Femur (tissue), 1 donor: ENCODE measurements at places on chromosomes 16 and 17.

- DNase-seq: no peak
Measured at GRCh38 chr16:2176047-2176446, 20.4 kb downstream of the CASKIN1 start.

DNA sequence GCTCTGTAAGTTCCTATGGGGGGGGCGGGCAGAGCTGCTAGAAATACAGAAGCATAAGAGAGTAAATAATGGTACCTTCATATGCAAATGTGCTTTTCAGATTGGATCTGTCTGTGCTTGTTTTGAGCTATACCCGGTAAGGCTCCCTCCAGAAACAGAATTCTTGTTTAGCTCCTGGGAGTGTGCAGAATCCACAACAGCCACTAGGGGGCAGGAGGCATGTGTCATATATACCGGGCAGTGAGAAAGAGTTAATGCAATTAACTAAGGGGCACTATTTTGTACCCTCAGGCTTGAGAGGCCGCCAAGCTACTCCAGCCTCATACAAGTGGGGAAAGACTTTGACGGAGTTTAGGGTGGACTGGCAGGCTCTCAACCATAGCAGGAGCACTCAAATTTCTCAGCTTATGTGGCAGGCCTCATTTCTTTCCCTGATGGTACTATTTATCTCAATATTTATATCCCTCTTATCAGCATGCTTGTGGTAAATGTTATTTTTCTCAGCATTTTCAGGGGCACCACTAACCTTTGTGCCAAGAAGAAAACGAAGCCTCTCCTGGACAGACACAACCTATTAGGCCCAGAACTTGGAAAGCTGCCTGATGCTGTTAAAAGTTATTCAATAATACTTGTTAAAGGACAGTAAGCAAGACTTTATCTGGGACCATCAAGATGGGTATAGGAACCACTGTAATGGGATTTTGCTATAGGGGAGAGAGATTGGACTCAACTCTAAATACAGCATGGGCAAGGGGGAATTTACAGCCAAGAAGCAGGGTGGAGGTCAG, 10.7 kb upstream of the CENPV start:
- peak; percentile 74 for DNase-seq

DNA sequence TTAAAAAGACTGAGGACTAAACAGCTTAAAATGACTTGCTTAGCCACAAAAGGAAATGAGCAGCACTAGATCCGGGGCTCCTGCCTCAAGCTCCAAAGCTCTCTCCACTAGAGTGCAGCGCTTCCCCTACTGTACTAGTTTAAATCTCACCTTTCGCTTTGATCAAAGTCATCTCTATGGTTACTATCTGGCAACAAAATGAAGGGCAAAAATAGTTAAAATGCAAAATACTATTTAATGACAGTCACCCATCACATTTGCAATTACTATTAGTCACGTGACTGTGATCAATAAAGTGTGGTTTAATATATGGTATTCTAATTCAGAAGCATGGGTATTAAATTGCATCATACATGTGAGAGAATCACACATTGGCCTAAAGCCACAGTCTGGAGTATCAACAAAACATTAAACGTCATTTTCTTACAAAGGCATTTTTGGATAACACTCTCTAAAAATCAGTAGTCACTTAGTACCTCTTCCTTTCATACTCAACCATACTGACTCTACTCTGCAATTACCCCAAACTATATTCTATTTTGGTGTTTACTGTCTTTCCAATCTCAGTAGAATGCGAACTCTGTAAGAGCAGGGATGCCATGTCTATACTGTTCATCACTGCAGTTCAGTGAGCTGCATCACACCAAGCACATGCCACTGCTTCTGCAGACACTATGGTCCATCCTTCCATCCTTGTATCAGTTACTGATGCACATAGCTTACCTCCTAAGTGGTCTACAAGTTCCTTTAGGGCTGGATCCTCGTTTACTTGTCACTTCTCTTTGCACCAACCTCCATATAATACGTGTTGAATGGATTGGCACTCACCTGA, 6.2 kb downstream of the PSMD12 start:
- DNase-seq: no peak

DNA sequence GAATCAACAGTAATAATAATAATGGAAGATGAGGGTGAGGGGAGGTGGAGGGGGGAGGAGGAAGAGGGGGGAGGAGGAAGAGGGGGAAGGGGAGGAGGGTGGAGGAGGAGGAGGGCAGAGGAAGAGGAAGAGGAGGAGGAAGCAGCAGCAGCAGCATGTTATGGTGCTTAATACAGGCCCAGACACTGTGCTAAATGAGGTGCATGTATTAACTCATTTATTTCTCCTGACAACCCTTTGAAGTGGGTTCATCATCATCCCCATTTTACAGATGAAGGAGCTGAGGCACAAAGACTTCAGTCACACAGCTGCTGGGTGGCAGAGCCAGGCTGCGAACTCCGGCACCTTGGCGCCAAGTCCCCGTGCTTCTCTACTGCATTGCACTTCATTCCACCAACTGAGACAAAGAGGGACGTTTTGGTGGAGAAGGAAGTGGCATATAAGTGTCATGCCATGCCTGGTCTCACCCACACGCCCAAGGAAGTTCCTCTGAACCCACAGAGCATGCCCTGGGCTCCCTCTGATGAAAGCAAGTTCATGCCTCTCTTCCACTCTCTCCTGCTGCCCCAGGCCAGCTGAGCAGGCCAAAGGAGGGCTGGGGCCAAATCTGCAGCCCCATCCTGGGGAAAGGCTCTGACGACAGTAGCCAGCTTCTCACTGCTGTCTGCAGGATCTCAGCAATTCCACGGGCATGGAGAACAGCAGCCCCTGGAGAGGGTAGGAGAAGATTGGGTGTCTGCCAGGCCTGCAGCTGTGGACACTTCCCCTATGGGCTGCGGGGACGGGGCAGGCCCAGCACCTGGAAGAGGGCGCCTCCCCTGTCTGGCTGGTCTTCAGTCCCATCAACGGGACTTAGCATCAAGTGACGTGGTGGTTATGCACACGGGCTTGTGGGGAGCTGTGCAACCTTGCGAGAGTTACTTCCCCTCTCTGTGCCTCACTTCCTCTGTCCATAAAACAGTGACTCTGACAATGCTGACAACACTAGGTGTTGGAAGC, 21.8 kb downstream of the XYLT1 start:
- DNase-seq: peak; percentile 52

GRCh38 chr17:81419319-81419885, 24.1 kb downstream of the BAHCC1 start:
- DNase-seq: peak; percentile 91

DNA sequence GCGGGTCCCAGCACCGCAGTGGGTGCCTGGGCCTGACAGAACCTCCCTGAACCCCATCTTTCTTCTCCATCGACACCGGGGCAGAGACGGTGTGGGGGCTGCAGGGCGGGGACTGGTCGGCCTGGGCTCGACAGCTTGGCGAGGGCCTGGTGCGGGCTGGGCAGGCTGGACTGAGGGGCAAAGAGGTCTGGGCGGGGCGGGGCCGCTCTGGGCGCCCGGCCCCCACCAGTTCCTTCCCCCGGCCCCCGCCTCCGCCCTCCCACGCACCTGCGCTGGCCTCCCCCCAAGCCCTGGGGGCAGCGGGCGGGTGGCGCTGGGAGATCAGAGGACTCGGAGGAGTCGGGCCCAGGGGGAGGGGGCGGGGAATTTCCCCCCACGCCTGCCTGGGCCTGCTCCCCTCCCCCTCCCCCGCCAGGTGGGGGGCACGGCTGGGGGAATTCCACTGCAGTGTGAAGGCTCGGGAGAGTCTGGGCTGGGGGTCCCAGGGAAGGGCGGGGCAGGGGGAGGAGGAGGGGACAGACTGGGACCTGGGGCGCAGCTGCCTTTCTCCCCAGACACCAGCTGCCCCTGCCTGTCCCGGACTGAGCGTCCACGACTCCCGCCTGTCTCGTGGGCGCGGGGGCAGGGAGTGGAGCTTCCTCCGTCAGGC, 877 bp upstream of the KREMEN2 start:
- no peak for DNase-seq

DNA sequence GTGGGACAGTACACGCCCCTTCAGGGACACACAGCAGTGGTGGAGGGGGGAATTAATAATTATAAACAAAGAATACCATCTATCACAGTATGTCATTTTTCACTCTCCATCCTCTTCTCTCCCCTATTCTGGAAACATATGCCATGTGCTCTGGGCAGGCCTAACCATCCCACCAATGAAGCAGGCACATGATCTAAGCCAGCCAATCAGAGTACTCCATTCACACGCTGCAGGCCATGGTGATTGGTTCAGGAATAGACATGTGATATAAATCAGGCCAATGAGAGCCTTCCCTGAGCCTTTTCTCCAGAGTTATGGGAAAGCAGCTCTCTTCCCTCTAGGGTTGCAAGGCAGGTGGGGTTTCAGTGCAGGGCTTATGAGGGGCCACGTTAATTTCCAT, 36.5 kb downstream of the GSG1L start:
- no peak for DNase-seq

DNA sequence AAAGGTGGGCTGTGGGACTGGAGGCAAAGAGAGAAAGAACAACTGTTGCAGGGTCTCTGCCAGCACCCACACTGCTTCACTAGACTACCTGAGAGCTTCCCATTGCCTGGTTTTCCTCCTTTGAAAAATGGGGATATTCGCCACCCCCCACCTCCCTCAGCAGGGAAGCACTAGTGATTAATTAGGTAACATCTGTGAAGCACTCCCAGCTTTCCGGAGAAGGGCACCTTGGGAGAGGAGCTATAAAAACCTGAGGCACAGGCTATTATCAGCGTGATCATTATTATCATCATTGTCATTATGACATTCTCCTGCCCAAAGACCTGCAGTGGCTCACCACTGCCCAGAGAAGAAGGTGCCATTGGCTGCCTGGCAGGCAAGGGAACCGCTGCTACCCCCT, 83.5 kb downstream of the XYLT1 start:
- no peak for DNase-seq

DNA sequence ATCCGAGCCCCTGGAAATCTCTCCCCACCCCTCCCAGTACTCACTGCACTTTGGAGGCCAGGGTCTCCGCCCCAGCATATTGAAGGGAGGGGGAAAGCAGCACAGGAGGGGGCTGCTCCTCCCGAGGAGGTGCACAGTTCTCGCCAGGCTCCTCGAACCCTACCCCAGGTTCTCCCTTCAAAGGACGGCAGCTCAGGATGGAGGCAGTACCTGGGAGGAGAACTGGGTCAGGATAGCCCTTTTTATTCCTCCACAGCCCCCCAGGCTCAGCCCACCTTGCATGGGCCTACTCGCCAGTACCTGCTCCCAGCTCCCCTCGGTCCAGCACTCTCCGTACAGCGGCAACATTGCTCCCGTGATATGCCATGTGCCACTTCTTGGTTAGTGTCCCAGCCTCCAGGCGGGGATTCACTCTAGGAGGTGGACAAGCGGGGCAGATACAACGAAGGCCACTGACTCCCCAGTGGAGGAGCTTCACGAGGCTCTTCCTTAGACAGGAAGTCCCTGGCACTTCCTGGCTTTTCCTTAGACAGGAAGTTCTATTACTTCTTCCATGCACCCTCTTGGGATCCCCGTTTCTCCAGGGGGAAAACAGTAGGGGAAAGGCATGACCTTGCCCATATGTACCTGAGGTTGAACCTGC, 2.1 kb upstream of the GPS2 start:
- no peak for DNase-seq

DNA sequence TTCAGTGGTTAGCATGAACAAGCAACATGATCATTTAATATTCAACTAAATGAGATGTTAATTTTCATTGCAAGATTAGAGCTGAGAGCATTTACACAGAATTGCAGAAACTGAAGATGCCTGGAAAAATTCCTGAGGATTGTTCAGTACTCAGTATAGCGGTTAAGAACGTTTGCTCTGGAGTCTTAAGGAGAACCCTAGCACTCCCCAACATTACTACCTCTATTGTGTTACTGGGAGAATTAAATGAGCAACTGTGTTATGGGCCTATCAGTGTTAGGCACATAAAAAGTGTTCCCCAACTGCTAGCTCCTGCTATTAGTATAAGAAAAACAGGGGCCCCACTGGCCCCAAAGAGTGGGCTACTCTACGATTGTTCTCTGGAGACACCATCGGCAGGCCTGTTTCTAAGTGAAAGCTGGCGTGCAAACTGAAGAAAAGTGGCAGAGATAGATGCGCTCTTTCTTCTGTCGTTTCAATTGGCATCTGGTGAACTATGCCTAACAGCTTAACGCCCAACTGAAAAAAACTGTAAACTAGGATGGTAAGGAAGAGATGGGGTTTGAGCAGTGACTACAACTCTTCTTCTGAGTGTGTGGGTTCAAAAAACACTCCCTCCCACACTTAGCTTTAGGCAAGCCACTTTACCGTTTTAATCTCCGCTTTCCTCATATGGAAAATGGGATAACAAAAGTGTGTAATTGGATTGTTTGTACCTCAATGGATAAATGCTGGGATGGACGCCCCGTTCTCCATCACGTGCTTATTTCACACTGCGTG, 1.3 kb downstream of the CDR2 start:
- DNase-seq: no peak

DNA sequence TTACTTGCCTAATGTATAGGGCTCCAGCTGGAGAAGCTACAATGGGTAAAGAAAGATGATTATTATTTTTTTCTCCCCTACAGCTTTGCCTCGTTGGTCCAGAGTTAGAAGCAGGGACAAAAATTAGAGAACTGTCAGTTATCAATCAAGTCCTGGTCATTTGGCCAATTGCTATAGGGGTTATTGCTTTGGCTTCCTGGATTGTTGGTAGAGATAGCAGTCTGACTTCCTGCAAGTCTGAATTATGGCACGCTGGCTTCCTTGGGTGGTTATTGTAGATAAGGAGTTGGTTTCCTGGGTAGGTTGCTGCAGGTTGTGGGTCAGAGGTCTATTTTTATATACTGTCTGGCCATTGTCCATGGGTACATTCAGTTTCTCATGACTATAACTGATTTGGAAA, 84.7 kb upstream of the ELAC2 start:
- DNase-seq: no peak

DNA sequence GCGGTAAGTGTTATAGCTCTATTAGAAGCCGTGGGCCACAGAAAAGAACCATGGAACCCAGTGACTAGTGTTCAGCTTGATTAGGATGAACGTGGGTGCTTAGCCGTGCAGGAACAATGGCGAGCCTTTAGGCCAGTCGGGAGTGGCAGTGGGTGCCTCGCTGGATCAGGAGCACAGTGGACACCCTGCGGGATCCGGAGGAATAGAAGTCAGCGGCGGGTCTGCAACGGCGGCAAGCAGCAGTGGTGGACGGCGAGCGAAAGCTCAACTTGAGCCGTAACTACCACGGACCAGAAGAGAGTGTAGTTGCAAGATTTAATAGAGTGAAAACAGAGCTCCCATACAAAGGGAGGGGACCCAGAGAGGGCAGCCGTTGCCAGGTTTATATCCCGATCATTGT, 37.3 kb upstream of the CDH15 start:
- no peak for DNase-seq

DNA sequence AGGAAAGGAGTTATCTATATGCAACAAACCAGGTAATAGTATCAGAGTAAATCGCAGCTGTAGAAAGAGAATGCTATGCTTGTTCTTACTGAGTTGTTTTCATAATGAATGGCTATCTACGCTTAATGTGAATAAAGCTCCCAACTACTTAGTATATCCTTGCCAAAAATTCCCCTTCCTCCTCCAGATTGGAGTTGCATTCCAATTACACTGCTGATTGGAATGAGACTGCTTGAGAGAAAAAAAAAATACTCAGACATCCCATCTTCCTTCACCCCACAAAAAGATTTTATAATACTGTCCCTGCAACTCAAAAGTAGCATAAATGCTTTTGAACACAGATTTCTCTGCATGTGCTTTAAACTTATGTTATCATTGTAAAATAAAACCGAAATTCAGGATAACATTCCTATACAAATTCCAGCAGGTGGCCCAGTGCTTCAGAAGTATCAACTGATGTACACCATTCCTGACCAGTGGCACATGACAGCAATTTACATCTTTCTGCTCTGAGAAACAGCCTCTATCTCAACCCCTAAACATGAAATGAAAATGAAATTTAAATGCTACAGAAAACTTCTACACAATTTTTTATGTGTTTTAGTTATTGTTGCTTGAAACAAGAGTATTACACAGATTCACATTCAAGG, 47.0 kb downstream of the SMURF2 start:
- no peak for DNase-seq
